ENCODE measurements at places on chromosomes 11 and 22.
A peak's percentile ranks its signal among the peaks of the same experiment; 100 is the strongest.

- DNase-seq: no peak
Measured at GRCh38 chr22:39300186-39300830, 19.1 kb downstream of the RPL3 start.

GRCh38 chr22:38756711-38757463, 1.1 kb upstream of the SUN2 start:
- DNase-seq: no peak

DNA sequence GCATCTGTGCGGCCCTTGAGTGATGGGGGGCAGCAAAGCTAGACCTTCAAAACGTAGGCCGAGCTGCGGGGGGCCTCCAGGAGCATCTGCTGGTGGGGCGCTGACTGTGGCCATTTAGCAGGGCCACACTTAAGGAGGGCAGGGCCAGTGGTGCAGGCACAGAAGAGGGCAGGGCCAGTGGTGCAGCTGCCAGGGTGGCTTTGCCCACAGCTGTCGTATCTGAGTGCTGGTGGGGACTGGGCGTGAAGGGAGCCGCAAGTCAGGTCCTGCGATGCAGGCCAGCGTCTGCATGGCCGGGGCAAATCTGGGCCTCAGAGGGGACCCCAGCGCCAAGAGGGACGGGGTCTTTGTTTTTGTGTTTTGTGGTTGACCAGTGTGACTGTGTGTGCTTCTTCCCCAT, 27.7 kb downstream of the RNH1 start:
- DNase-seq: no peak

GRCh38 chr11:95923728-95924413, at the start of gene MTMR2:
TSS of gene MTMR2 (minus strand) at chr11:95924107. CDS start at chr11:95923954, 153 bp downstream.
- DNase-seq: peak; percentile 74

- no peak for DNase-seq
Measured at GRCh38 chr22:31277741-31278140, 14.5 kb downstream of the PIK3IP1 start.

DNA sequence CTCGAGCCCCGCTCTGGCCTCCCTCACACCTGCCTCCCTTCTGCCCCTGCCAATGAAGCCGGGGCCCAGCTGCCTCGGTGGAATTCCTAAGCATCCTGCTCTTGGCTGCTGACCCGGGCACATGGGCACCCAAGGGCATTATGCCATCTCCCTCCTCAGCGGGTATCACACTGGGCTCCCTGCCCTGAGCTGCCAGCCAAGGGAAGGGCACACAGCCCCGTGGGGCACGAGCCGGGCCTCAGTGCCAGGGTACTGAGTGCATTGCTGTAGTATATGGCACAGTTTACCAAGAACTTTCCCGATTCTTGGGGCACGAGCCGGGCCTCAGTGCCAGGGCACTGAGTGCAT, 43.8 kb upstream of the JAM3 start:
- DNase-seq: no peak

DNA sequence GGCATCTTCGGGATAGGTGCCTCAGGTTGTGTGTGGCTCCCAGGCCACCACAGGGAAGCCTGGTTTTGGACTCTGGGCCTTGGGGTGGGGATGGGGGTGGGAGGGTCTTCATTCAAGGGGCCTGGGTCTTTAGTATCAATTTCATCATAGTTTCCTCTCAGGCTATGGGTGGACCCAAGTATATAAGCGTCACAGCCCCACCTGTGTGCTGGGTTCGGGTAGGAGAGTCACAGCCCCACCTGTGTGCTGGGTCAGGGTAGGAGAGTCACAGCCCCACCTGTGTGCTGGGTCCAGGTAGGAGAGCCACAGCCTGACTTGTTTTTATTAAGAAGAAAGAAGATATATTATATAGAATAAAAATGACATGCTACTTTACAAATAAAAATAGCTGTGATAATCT, 422.1 kb downstream of the BRD1 start:
- DNase-seq: no peak

DNA sequence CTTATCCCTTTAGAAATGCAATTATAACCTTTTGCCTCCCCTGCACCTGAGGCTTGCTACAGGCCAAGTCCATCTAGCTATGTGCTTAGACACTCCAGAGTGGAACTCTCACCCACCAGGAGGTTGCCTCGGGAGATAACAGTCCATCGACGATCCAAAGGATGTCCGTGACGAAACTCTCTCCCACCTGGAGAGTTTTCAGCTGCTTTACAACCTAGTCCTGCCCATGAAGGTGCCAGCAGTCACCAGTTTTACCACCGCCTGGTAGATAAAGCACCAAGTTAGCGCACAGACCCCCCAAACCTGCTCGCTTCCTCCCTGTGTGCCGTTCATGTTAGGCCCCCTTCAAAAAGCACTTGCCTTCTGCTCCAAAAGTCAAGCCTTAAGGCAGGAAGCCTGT, 53.1 kb upstream of the SHISAL1 start:
- DNase-seq: no peak

- no peak for DNase-seq
Measured at GRCh38 chr11:44778195-44779100, 51.7 kb downstream of the TSPAN18 start.

DNA sequence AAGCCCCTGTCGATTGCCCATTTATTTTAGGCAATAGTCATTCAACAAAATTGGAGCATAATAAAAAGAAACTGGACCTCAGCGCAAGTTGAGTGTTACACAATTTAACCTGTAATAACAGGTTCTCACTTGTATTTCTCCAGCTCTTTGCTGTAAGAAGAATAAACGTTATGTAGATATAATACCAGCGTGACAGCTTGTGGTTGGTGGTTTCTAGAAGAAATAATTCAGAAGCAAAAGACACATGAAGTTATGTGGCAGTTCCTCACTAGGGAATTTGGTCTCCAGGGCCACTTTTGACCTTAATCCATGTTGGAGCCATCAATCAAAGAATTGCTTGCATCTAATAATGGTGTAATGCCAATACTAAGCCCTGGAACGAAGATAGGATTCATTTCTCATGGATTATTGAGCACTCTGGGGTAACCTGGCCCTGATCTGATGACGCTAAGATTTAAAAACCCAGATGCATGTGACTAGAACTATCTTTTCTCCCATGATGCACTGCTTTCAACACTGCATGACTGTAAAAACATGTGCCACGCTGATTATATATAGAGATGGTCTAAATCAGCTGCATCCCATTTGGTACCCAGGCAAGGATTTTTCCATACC, 129.7 kb upstream of the LDLRAD3 start:
- no peak for DNase-seq
